CD4-positive, alpha-beta T cell treated with Interleukin-15 for 4 hours (primary cell): ENCODE measurements at places on chromosomes 5 and 9.
A peak's percentile ranks its signal among the peaks of the same experiment; 100 is the strongest.

- DNase-seq = no peak
These were observed 213.8 kb upstream of the ZNF608 start for GRCh38 chr5:124960266-124960665.

GRCh38 chr9:31612336-31613030, 772.0 kb upstream of the ACO1 start:
- DNase-seq = no peak

- DNase-seq = no peak
These were observed 7.1 kb upstream of the ORM1 start for GRCh38 chr9:114315723-114316363.

GRCh38 chr5:42587096-42587723, 164.0 kb downstream of the GHR start:
- DNase-seq = no peak

- DNase-seq = peak; percentile 20
These were observed 41.9 kb upstream of the IPPK start for GRCh38 chr9:92711844-92712243.
